Activated T-cell treated with anti-CD3 and anti-CD28 coated beads for 24 hours (primary cell): ENCODE measurements at places on chromosomes 11 and 22.

GRCh38 chr11:60390419-60390818 lies 5.8 kb upstream of the MS4A14 start:
- no peak for DNase-seq

DNA sequence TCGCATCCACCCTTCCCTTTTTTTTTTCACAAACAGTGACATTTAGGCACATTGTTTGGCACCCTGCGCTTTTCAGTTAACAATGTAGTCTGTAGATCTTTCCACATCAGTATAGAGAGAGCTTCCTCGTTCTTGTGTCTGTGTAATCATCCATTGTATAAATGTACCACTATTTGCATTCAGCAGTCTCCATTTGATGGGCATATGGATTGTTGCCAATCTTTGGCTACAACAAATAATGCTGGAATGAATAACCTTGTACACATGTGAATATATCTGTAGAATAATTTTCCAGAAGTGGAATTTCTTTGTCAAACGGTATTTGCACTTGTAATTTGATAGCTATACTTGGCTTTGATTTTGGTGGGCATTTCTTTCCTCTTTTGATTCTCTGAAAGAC lies 17.1 kb downstream of the MPEG1 start:
- no peak for DNase-seq

GRCh38 chr11:102724904-102725500 lies at the start of gene MMP8:
Gene MMP8, minus strand, starts transcription at chr11:102724954. Its CDS starts 99 bp downstream, at chr11:102724855.
- DNase-seq: no peak

DNA sequence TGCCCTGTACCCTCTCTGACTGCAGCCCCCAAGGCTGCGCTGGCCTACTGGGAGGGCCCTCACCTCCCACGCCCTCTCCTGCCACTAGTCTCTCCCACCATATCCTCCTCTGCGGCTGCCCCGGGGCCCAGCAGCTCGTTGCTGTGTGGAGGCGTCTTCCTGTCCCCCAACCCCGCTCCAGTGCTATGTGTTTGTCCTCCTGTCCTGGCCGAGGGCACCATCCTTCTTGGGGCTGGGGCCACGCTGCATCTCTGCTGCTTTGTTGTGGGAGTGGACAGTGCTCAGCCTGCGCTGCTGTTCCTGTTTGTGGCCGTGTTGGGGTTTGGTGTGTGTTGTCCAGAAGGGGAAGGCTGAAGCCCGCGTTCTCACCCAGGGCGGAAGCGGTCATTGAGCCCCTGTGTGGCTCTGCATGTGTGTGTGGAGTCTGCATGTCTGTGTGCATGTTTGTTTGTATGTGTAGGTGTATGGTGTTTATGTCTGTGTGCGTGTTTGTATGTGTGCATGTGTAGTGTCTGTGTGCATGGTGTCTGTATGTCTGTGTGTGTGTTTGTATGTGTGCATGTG lies 15.7 kb downstream of the TPCN2 start:
- DNase-seq: no peak

DNA sequence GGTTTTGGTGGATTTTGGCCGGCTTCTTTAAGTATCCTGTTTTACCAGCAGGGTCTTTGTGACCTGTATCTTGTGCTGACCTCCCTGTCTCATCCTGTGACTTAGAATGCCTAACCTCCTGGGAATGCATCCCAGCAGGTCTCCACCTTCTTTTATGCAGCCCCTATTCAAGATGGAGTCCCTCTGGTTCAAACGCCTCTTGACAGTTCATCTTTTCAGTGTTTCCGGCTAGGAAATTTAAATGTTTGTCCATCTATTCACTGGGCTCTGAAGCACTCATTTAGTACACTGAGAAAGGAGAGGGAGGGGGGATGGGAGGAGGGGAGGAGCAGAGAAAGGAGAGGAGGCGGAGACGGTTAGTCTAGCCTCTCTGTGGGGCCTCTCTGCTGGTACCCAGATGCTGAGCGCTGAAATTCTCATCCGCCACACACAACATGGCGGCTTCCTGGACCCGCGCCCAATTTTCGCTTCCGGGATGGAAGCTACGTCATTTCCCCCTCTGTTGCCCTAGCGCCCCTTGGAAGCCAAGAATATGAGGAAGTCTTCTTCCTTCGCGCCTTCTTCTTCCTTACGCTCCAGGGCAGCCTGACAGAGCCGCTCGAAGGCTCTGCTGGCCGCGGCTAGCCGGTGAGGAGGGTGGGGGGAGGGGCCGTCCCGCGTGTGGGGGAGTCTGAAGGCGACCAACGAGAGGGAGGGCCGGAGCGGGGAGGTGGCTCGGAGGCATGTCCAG lies 69.0 kb upstream of the SYT13 start:
- DNase-seq: peak; percentile 85

DNA sequence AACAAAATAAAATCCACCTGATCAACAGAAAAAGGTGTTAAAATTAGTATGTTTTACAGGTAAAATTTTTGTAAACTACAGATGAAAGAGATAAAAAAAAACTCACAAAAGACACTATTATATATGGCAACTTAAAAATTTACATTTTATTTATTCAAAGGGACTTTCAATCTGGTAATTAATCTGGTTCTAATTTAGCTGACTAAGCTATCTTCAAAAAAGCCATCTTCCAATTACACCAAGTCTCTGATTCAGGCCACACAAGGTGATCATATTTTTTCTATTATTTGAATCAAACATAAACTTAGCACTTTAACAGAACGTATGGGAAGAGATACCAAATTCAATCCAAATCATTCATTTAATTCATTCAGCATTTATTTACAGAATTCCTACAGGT lies 7.6 kb downstream of the MRE11 start:
- no peak for DNase-seq

- no peak for DNase-seq
These were observed 139.5 kb upstream of the GUCY1A2 start for GRCh38 chr11:107157809-107158187.

- DNase-seq: no peak
These were observed 200.5 kb downstream of the DDX10 start for GRCh38 chr11:108865406-108865805.

DNA sequence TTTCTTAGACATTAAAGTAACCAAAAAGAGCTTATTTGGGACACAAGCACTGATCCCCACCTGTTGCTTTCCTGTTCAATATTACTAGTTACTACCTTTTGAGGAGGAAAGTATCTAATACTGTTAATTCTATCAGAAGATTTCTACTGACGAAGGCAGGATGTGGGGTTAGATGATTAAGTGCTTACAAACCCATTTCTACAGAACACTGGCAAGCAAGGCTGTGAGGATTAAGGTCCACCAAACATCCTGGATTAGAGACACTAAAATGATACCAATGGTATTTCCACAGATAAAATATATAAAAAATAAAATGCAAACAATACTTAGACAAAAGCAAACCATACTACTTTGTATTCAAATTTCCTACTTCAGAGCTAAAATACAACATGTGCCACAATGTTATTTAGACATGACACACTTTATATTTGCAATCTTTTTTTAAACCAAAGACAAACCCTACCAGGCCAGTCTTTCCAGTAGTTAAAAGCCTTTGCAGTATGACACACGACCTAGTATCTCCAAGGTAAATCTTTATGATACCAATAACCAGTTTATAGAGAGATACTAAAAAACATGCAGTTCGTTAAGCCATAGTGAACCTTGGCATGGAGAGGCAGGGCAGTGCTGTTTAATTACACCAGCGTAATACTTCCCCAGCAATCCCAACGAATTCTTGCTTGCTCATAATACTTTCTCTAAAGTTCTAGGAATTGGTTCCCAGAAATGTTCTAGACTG lies 71.2 kb upstream of the TP53AIP1 start:
- DNase-seq: no peak

- DNase-seq: no peak
These were observed 6.5 kb downstream of the PTDSS2 start for GRCh38 chr11:456533-456932.

DNA sequence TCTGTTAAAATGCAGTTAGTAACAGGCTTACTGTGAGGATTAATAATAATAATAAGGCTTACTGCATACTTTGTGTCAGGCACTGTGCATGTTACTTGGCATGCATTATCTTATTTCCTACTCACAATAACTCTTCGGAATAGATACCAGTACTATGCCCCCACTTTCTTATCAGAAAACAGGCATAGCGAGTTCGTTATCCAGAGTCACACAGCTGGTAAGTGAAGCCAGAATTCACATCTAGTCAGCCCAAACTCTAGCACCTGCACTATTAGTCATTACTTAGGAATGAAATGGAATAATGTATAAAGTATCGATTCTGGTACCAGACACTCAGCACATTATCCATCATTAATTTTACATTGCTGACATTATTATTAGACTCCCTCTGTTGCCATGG lies 155.7 kb upstream of the BLID start:
- no peak for DNase-seq

DNA sequence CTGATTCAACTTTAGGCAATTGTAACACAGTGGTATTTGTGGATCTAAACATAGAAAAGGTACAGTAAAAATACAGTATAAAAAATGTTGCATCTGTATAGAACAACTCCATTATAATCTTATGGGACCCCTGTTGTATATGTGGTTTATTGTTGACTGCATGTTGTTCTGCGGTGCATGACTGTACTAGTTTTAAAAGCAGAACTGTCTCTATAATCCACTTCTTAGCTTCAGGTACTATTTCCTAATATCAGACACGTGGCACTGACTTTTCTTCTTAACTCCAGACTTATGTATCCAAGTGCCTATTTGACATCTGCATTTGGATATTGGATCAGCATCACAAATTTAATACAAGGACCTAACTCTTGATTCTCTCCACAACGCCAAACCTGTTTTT lies 41.1 kb downstream of the PACS1 start:
- DNase-seq: no peak

- DNase-seq: no peak
These were observed 40.9 kb upstream of the SUSD2 start for GRCh38 chr22:24140357-24140756.

GRCh38 chr11:66969584-66970225 lies 5.4 kb upstream of the C11orf86 start:
- no peak for DNase-seq

- DNase-seq: no peak
These were observed 9.9 kb upstream of the POLDIP3 start for GRCh38 chr22:42624551-42625106.

GRCh38 chr11:396948-397548 lies 3.0 kb downstream of the PKP3 start:
- DNase-seq: no peak

DNA sequence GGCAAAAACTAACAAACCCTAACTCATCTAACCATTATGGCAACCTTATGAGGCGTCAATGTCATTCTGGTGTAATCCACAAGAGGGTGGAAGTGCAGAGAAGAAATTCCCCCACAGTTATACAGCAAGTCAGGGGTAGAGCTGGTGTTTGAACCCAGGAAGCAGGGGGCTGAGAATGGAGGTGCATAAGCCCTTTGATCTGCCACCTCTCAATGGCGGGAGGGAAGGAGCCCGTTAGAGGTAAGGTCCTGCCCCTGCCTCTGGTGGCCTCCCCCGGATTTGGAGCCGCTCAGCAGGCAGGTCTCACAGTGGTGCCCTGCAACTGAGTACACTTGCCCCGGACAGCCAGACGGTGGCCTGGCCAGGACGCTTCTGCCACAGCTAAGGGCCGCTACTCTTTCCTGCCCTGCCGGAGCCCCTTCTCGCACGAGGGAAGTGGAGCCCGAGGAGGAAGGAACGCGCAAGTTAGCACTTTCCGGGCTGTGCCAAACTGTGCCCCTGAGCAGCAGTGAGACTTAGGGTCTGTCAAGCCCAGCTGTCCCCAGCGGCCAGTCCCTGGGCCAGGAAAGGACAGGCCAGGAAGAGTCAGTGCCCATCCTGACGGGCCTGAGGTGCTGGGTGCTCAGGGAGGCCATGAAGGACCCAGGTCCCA lies 1.1 kb downstream of the FXYD2 start:
- DNase-seq: no peak

- no peak for DNase-seq
These were observed 72.9 kb downstream of the CTTN start for GRCh38 chr11:70471254-70471653.

DNA sequence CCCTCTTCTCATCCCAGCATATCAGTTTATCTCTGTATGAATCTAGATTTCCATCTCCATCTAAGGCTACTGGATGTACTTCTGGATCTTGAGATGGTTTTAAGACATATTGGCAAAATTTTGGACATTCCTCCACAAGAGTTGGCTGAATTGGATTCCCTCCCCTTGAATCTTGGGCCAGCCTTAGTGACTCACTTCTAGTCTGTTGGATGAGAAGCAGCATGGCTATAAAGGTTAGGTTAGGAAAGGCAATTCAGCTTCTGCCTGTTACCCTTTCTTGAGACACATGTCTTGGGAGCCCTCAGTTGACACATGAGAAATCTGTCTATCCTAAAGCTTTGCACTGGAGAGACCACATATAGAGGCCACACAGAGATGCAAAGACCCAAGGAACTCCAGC lies 73.0 kb upstream of the PGR start:
- no peak for DNase-seq

- no peak for DNase-seq
These were observed 83.4 kb upstream of the MYO18B start for GRCh38 chr22:25658633-25659032.

GRCh38 chr11:255176-255575 lies 18.4 kb downstream of the PSMD13 start:
- DNase-seq: no peak

- DNase-seq: peak; percentile 6
These were observed 40.8 kb upstream of the ST14 start for GRCh38 chr11:130118636-130119387.

DNA sequence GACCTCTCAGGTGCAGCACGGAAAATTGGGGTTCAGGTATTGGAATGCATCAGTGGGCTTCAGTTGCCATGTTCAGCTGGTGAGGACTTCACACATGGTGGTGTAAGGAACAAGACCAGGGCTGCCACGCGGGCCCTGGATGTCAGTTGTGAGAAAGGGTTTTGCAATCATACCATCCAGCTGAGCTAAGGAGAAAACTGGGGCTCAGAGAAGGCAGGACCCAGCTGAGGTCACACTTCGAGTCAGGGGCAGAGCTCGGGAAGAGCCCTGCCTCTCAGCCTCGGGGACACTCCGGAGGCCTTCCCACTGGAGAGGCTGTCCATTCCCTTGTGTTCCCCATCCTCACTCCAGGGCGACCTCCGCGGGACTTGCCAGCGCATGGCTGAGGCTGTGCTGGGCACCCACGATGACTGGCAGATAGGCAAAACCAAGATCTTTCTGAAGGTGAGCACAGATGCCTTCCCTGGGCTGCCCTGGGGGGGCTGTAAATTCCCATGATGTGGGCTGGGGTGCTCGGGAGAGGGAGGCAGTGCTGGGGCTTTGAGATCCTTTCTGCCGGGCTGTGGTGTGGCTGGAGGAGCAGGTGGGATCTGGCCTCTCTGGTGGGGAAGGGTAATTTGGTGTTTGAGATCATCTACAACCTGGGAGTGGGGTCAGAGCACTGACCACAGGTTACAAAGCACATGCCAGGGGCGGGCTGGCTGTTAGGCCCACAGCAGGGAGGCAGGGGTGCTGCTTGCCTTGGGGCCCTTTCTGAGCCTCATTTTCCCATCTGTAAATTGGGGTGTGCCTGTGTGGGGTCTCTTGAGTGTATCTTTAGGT lies 47.2 kb downstream of the MYO7A start:
- DNase-seq: no peak

DNA sequence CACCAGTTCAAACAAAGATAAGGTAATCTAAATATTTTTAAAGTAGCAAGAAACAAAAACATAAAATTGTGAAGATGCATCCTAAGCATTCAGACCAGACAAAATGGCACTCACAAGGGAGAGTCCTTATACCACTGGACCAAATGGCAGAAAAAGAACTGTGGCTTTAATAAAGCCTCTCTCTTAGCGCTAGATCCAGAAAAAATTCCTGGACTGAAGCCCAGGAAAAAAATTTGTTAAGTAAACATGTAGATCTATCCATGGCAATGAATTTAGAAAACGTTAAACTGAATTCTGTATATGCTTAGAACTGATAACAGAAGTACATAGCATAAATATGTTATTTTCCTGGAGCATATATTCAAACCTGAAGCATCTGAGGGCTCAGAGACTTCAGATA lies 11.8 kb upstream of the CD59 start:
- DNase-seq: no peak
